NCI-H510A (cell line): ENCODE measurements at places on chromosomes 11 and 22.
A peak's percentile ranks its signal among the peaks of the same experiment; 100 is the strongest.

- no peak for DNase-seq
These were observed 49.9 kb downstream of the FAR1 start for GRCh38 chr11:13718394-13718793.

GRCh38 chr22:33224841-33225240 is 166.7 kb upstream of the SYN3 start:
- DNase-seq, result no peak

DNA sequence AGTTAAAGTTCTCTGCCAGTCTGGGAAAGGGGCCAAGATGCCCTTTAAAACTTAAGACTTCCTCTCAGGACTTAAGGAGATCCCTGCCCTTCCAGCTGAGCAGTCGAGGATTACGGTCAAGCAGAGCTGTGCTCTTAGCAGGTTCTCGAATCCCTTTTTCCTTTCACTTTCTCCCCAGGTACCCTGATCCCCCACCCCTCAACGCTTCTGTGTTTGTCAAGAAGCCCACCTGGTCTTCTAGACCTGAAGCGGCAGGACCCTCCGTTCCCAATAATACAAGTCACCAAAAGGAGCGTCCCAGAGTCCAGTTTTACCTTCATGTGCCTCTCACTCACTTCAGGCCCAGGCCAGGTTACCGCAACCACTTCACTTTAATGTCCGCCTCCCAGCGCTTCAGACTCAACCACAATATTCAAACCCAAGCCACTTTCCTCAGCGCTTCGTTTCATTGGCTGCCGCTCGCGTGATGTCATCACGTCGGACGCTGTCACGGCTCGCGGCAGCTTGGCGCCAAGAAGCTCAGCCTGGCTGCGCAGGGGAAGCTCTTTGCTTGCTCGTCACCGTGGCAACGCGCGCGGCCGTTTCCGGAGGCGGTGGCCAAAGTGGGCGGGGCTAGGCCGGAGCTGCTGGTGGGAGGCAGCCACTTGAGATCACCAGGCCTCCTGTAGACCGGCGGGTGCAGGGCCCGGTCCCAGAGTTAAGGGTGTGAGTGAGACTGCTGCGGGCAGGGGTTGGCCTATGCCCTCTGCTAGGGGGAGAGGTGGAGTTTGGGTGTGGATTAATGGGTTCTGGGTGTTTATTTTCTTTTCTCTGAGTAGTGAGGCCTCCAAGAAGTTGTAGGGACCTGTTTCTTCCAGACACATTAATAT is at the start of the genes KIF18A and METTL15:
Gene KIF18A (minus strand): TSS at position 407 of the 869 bp plus-strand sequence. CDS start 10,209 bp downstream, outside the sequence.
Gene METTL15 (plus strand): TSS at position 639 of the 869 bp plus-strand sequence. CDS start 4,947 bp downstream, outside the sequence.
- peak; percentile 93 for DNase-seq

DNA sequence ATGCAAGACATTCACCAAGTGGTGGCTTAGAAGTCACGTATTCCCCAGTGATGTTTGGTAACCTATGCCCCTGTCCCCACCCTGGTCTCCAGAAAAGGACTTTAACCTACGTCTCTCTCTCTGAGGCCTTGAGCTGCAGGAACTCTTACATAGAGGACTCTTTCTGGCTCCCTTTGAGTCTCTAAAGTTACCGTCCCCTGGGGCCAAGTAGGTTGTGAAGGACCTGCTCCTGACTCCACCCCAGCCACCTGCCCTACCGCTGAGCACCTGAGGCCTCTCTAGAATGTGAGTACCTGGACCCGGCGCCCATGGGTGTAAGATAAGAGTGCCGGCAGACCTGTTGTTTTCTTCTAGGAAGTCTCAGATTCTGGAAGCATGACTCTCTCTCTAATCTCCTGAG is 95.4 kb downstream of the TIMP3 start:
- DNase-seq, result no peak

DNA sequence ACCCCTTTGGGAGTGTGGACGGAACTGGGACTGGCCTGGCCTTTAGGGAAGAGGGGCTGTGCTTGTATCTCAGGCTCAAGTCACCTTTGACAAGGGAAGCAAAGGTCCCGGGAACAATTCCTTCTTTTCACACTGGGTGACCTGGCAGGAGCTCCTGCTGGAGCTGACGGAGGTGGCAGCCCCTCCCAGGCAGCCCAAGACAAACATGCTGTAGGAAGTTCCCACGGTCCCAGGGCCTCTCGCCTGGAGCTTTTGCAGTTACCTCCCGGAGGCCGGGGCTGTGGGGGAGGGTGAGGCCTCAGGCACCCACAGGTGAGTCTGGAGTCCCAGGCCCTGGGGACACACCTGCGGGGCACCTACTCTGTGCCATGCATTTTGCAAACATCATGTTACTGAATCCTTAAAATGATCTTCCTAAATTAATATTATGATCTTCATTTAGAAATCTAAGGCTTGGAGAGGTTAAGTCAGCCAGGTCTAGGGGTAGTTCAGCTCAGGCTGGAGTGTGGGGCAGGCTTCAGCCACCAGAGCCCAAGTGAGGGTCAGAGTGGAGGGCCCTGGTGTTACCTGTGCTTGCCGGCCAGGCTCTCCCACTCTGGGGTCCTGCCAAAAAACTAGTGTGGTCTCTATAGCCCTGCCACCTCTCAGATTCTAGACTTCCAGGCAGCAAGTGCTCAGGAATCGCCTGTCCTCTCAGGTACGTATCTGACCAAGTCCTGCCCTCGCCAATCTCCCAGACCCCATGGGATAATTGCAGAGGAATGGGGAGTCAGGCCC is 15.7 kb upstream of the MYEOV start:
- no peak for DNase-seq

GRCh38 chr11:101528541-101528940 is 55.3 kb downstream of the TRPC6 start:
- no peak for DNase-seq

GRCh38 chr11:129455101-129455500 is 79.5 kb downstream of the BARX2 start:
- DNase-seq, result no peak

- DNase-seq, result no peak
These were observed 4.2 kb upstream of the OSM start for GRCh38 chr22:30270832-30271231.

DNA sequence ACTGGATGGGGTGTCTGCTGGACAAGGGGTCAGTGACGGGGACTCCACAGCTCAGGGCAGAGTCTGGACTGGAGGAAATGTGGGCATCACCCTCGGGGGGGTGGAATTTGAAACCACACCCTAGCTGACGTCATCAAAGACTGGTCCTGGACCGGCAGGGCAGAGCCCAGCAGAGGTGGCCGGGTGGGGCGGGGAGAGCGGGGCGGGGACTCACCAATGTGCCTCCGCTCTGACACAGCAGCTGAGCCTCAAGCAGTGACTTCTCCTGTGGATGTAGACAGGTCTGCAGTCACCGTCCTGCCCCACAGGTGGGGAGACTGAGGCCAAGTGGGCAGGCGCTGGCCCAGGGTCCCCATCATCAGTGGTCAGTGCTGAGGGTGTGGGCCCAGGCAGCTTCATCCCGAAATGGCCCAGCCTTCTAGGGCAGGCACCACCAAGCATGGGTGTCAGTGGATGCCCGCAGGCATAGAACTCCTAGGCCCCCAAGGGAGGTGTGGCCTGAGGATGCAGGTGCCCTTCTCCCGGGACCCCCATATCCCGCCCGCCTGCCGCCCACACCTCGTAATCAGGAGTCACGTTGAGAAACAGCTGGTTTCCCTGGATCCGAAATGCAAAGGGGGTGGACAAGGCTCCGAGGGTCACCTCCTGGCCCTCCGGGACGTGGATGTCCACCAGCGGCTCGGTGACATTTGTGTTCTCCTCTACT is 603 bp downstream of the CDHR5 start:
- DNase-seq, result no peak

DNA sequence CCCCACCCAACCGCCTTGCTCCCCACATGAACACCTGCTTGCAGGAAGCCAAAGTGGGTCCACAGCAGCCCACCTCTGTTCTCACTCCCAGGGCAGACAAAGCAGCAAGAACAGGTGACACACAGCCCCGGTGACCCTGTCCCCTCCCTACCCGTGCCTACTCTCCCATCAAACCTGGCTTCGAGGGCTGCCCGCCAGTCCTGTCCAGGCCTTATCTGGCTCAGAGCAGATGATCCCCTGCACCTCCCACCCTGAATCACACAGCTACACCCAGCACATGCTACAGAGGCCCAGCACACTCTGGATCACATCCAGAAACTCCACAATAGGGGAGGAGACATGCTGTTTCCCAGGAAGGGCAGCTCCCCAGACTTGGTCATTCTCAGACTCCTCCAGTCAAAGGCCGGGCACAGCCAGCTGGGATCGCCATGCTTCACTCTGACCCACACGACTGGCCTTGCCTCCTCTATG is 6.2 kb upstream of the RGL4 start:
- no peak for DNase-seq

DNA sequence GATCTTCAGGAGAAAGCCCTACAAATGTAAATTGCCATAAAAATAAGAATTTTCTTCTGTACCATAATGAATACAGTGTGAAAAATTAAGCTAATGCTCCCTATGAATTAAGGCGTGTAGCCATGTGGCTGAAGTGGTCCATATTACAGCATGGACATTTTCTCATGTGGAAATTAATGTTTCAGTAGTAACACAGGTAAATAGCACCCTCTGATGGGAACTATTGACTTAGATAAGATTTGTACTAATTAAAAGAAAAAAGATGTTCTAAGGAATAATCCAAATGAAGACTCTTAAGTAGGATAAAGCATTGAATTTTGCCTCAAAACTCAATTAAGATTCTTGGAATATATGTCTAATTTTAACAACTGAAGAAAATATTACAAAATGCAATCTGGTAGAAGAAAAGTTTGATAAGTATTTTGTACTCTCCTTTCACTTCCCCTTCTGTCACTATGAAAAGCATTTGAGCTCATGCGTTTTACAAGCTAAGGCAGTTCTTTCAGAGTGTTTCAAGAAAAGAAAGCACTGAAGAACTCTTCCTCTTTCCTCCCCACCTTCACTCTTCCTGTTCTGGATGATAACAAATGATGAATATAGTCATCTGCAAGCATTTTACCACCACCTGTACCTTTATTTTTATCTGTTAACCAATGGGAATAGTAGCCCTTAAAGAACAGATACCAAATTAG is 9.9 kb upstream of the OR8D2 start:
- no peak for DNase-seq

DNA sequence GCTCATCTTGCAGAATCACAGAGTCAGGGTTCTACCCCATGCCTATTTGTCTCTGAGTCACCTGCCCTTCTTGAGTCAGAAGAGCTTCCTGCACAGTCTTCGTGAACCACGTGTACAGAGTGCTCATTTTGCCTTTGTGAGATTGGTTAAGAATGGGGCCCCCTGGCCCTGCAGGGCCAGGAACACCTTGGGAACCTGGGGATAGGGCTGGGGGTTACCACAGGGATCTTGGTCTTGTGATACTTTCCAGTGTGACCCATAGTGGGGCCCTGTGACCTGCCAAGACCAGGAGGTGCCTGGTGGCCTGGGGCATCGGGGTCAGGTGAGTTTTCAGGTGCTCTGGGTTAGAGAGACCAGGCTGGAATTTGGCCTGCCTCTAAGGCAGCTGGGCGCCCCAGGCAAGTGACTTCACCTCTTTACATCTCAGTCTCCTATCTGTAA is 9.4 kb downstream of the TMPRSS13 start:
- DNase-seq, result no peak

GRCh38 chr22:44378380-44378779 is 65.6 kb upstream of the SHISAL1 start:
- DNase-seq, result no peak

DNA sequence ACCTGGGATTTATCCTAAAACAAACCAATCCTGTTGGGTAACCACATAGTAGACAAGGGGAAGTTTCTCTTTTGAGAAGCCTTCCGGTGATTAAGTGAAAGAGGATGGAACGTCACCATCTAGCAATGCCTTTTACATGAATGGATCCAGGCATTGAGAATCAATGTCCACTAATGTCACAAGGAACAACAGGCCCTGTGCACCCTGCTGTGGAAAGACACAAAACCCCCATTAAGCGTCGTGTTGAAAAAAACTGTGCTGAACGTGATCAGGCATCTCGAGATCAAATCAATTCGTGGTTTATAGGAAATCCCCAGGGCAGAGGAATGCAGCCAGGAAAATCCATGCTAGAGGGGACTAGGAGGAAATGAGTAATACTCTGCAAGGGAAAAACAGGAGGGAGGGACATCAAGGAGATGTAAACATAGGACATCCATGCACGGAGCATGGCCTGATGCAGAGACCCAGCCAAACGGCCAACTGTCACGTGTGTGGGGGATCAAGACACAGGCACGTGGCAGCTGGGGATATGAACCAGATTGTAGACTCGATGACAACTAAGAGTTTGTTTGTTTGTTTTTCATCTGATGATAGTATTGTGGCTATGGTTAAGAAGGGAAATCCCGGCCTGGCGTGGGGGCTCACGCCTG is 38.6 kb upstream of the CARS1 start:
- DNase-seq, result no peak

DNA sequence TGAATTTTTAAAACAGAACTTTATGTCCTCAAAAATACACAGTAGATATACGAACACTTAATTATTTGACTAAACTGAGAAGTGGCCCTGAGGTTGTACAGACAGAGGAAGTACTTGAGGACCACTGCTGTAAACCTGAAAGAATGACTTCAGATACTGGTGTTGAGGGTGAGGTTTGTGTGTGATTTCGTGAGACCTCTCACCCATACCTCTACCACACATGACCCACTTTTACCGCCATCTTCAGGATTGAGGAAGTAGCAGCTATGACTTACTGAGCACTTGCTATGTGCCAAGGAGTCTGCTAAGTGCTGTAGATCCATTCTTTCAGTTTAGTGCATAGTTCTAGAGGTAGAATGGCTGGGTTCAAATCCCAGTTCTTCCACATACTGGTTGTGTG is 21.9 kb downstream of the MMP13 start:
- DNase-seq, result no peak
